ENCODE measurements at places on chromosomes 3 and 15. TPM values are rescaled to one million over a fixed set of nuclear protein-coding genes. Genes with fewer than 3 reads are reported as not detected.
A peak's percentile ranks its signal among the peaks of the same experiment; 100 is the strongest.

Gene FBXW12
- total RNA-seq: not detected

- no peak for DNase-seq
Measured at GRCh38 chr3:123880998-123881561, 3.1 kb downstream of the MYLK start.

- no peak for DNase-seq
Measured at GRCh38 chr15:73139041-73139743, 86.9 kb downstream of the NEO1 start.

- no peak for DNase-seq
Measured at GRCh38 chr3:128917291-128917690, 37.9 kb downstream of the ACAD9 start.

DNA sequence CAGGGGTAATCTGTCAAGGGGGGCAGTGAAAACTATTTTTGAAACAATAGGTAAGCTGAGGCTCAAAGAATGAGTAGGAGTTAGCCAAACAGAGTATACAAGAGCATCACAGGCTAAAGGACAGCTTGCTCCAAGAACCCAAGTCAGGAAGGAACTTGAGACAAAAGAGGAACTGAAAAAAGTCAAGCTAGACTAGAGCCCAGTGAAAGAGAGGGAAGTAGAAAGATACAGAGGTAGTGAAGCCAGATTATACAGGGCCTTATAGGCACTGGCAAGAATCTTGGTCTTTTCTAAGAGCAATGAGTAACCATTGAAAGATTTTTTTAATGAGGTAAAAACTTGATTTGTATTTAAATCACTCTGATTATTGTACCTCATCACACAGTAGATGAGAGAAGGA, 69.9 kb downstream of the FILIP1L start:
- DNase-seq: no peak

Gene C15orf39
- total RNA-seq: 24.1 TPM

DNA sequence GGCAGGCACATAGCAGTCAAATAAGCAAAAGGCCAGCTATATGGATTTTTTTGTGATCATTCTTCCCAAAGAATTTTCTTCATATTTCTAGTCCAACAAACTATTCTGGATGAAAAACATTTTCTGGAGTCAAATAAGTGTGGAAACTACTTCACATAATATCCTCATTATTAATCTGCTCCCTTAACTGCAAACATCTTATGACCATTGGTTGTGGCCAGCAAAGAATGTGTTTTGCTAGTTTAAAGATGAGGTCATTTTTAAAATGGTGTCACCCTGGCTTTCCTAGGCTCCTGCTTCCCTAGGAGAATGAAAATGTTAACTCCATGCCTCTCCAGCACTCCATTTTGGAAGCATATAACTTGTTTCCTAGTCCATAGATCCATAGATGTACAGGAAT, 118.8 kb downstream of the SST start:
- no peak for DNase-seq

Gene GOLGA8S
- total RNA-seq: 0.13 TPM

GRCh38 chr15:67130673-67131601, 65.5 kb downstream of the SMAD3 start:
- no peak for DNase-seq

Gene UQCRC1
- 256 TPM for total RNA-seq

DNA sequence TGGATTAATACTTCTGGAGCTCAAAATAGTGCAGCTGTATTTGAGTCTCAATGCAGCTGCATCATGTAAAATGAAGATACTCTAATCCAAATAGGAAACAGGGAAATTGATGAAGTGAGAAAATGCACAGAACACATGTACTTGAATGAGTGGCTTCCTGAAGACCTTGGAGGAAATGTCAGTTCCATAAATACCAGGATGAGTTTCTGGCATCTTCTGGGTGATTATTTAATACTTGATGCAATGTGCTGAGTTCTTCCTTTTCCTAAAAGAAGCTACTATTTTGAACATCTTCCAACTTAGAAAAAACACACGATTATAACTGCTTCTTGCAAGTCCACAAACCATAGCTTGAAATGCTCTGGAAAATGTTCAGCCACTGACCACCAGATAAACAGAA, 162.8 kb downstream of the SLC9A9 start:
- DNase-seq: no peak

- no peak for DNase-seq
Measured at GRCh38 chr3:185732782-185733181, 92.1 kb downstream of the IGF2BP2 start.

Gene ZPLD1
- not detected for total RNA-seq

- DNase-seq: no peak
Measured at GRCh38 chr3:27939940-27940339, 217.8 kb upstream of the EOMES start.

Gene ZCWPW2
- total RNA-seq: 0.68 TPM

Gene SEMA3B
- total RNA-seq: 1.6 TPM

DNA sequence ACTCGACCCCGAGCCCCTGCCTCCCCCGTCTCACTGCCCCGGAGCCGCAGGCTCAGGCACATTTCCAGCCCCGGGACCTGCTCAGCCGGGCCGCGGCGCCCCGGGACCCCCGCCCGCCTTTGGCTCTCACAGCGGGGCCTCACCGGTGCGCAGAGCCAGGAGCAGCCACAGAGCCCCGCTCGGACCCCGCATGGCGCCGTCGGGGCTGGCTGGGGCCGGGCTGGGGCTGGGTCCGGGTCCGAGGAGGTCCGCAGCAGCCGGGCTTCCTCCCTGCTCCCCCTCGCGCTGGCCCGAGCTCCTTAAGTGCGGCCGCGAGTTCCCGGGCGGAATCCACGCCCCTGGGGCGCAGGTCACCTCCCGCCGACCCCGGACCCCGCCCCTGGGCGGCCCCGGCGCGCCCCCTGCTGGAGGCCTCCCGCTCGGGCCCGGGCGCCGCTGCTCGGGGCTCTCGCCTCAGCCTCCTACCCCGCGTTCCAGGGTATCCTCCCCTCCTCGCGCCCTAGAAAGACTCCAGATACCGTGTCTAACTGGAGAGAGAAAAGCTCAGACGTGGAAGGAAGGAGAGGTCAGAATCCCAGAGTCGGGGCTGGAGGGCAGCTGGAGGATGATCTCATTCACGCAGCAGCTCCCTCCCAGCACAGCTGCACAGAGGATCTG, at the start of gene MELTF:
Gene MELTF (minus strand): TSS at position 307 of the 657 bp plus-strand sequence. CDS start 115 bp downstream, at position 192.
- DNase-seq: peak; percentile 70

Gene ALG3
- total RNA-seq: 44.5 TPM

Gene XYLB
- total RNA-seq: 4.4 TPM

Measured in activated CD8-positive, alpha-beta T cell treated with anti-CD3 and anti-CD28 coated beads for 36 hours (primary cell).